ENCODE measurements at places on chromosomes 2 and 18. TPM values are rescaled to one million over a fixed set of nuclear protein-coding genes. Genes with fewer than 3 reads are reported as not detected.

Gene MALL
- 13.0 TPM for polyA plus RNA-seq

Gene GAD1
- polyA plus RNA-seq, result 0.97 TPM

GRCh38 chr2:207833251-207833751 lies 63.6 kb upstream of the FZD5 start:
- DNase-seq, result no peak

- no peak for DNase-seq
Measured at GRCh38 chr2:128421861-128422311, 103.2 kb upstream of the HS6ST1 start.

GRCh38 chr2:234382131-234382530 lies 114.8 kb downstream of the ARL4C start:
- no peak for DNase-seq

Gene PDCD1
- 0.40 TPM for polyA plus RNA-seq
